ENCODE measurements at places on chromosomes 7 and 10.
A peak's percentile ranks its signal among the peaks of the same experiment; 100 is the strongest.

- no peak for DNase-seq
These were observed 50.3 kb downstream of the MAD1L1 start for GRCh38 chr7:2182461-2182860.

DNA sequence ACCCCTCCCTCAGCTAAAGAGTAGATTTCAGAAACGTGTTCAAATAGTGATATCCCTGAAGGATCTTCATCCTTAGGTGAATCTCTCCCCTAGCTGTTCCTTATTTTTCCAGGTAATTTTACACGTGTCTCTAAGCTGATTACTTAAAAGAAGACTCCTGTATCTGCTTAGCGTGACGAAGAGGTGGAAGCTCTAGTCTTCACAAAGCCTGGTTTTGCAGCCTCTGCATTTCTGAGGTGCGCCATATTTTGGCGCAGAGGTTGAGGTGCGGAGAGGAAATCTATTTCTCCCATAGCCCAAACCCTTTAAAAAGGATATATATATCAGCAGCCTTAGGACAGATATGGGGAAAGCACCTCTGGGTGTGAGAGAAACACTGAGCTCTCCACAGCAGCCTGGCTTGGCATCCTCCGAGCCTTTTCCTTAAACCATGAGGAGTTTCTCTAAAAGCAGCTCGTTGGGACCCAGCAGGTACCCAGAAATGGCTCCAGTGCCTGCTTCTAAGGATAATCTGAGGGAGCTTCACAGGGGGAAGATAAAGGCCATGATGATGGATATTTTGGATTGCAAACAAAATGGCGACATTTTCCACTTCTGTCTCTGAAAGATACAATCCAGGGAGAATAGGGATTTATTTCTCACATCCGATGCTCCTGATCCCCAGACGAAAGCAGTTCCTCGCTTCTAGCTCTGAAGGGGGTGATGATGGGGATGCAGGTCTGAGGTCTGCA is 3.0 kb upstream of the HOXA2 start:
- DNase-seq, result no peak

DNA sequence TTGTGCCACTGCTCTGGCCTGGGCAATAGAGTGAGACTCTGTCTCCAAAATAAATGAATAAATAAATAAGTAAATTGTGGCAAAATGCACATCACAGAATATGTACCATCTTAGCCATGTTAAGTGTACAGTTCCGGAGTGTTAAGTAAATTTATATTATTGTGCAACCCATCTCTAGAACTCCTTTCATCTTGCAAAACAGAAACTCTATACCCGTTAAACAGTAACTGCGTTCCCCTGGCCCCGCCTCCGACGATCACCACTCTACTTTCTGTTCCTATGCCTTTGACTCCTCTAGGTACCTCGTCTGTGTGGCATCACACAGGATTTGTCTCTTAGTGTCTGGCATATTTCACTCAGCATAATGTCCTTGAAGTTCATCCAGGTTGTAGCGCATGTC is 356.4 kb upstream of the FOXK1 start:
- DNase-seq, result no peak

DNA sequence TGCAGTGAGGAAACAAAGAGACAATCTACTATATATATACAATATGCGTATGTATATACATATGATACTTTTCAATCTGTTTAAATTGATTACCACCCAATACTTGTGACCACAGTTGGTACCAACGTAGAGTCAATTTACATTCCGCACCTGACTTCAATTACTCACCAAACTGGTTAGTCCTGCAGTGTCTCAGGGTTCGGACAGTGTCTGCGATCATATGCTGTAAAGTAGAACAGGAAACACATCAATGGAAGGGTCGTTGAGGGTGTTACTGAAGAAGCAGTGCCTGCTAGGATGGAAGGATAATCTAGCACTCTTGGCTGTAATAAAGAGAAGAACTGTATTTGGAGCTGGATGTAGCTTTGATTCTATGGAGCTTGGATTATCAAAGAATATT is 179.7 kb upstream of the CDCA7L start:
- DNase-seq, result no peak

DNA sequence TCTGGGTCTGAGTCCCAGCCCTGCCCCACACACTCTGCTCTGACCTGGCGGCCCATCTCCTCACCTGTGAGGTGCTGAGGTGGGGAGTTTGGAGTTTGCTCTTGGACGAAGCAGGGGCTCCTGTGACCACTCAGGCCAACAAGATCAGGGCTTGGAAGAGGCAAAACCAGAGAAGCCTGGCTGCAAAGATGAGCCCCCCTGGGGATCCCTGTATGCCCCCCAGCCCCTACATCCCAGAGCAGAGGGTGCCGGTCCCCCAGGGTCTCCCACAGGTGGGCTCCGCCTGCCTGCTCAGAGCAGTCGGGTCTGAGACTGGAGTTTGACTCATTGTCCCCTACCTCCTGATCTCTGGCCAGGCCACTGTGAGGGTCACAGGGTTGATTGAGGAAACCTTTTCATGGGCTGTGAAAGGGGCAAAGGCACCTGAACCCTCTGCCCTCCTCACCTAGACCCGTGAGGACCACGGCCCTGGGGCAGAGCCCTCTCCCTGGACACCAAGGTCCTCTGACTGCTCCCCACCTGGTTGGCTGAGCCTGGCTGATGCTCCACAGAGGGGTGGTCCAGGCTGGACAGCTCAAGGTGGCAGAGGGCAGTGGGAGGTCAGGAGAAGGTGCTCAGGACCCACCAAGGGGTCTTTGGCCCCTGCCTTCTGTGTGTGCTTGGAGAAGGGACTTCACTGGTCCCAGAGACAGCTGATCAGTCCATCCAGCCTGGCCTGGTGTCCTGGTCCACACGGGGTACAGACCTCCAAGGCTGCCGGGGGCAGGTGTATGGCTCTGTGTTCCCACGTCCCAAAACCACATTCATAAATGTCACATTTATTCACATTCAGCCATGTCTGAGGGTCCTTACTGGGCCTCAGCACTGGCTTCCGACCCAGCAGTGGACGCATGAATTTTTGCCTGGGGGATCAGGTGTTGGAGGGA is 9.1 kb upstream of the SCART1 start:
- DNase-seq, result no peak

GRCh38 chr7:100895956-100896731 is 456 bp upstream of the ACHE start:
- DNase-seq, result no peak

DNA sequence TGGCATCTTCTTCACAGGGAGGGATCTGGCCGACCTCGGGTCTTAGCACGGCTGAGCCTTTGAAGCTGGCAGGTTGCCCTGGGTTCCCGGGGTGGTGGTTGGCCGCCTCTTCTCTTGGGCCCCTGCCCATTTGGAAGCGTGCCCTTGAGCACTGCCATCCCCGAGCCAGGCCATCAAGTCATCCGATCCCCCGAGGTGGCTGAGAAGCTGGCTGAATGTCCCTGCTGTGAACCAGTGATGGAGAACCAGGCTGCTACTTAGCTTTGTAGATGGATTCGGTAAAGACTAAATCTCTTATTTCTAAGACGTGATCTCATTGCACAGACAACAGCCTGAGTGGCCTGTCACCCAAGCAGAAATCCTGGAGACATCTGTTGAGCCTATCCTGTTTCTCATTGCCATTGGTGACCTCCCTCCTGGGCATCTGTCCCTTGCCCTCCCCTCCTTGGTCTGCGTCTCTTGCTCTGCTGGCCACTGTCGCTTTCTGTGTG is 74.3 kb downstream of the GRK5 start:
- DNase-seq, result no peak

DNA sequence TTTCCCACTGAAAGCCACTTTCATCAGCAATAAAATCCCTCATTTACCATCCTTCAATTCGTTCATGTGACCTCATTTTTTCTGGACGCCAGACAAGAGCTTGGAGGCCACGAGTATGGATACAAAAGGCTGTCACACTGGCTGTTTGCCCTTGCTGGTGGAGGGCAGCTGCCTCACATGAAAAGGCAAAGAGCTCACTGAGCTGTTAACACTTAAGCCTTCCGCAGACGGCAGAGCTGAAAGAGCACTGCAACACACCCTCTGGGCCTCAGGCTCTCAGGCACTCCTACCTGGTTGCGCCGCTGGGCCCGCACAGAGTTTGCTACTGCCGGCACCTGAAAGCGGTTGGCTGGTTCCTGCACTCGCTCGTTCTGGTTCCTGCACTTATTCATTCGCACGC is 193.5 kb downstream of the CFTR start:
- DNase-seq, result no peak

DNA sequence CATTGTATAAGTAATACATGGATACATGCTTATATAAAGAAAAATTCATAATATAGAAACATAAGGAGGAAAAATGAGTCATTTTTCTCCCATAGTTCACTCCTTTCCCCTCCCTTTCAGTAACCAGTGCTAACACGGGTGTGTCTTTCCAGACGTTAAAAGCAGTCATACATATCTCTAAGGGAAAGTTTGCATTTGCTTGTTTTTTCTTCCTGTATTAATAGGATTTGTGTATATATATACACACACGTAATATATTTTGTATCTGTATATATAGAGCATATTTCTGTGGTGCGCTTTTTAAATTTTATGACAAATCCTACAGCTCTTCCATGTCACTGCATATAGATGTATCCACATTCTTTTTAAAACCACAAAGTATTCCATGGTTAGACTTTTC is 78.8 kb downstream of the RALA start:
- no peak for DNase-seq

DNA sequence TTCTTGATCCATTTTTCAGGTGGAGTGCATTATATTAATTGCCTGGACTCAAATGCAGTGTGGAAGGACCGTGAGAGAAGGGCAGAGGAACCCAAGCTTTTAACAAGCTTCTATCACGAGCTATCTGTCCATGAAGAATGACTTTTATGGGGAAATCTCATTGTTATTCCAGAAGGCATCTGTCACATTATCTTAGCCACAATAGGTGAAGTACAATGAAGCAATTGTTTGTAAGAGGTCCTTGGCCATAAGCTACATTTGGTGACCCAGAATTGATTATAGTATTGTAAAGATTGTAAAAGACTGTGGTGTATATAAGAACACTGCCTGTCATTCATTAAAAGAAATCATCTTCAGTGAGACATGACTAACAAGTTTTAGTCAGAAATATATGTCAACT is 58.6 kb upstream of the RELN start:
- no peak for DNase-seq

DNA sequence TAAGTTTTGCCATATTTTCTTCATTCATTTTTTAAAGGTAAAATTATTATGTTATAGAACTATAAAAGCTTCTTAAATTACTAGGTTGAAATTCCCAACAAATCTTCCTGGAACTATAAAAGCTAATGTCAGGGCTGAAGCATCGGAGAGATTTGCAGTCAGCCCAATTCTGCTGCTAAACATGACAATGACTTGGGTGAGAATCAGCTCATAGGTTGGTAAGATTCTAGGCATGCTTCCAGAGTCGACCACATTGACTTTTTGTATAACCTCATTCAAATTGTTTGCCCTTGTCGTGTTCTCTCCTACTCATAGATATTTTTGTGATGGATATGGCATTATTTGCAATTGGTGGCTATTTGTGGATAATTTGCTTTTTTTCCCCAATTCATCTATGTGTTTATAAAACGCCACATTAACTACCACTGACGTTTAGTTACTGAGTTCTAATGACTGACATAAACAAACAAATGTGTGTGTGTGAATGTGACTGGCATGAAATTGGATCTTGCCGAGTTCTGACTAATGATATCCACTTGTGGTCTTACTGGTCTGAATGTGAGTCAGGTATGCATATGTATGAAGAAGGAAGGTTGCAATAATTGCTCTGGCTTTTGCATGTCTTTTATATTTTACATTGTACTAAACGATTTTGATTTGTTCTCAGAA is 579.8 kb downstream of the PARD3 start:
- DNase-seq, result no peak

DNA sequence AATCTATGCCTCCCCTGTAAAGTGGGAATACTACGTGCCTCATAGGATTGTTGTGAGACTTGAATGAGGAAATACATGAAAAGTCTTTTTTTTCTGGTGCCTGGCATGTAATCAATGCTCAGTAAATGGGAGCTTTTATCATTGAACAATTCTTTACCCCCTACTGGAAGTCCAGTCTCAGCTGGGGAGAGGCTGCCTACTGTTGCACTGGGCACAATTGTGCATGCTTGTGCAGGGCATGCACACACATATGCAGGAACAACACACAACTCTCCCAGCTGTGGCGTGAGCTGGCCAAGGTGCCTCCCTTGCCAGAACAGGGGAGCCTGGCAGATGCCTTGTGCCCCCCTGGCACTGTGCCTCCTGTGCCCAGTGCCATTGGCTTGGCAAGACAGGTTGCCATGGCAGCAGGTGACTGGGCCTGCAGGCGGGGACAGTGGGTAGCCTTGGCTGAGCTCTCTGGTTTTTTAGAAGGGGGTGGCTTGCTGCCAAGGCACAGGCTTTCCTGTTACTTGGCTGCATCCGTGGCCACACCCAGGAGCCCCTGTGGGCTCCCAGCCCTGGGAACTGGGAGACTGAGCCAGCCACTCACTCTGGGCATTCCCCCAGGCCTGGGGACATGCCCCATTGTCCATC is 16.1 kb upstream of the PALD1 start:
- no peak for DNase-seq

DNA sequence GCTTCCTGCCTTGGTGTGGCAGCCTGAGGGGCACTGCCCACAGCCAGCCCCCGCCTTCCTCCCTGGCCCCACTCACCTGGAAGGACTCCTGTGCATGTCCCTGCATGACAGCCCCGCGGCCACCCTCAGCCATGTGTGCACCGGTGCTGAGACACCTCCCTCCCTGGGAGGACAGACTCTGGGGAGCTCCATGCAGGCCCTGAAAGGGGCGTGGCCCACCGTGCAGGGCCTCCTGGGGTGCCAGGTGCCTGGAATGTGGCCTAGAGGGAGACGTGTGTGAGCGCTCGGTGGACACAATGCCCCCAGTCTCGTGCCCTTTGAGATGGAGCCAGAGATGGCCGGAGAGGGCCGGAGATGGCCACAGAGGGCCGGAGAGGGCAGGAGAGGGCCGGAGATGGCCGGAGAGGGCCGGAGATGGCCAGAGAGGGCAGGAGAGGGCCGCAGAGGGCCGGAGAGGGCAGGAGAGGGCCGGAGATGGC is 59.1 kb upstream of the PPP2R2D start:
- no peak for DNase-seq

DNA sequence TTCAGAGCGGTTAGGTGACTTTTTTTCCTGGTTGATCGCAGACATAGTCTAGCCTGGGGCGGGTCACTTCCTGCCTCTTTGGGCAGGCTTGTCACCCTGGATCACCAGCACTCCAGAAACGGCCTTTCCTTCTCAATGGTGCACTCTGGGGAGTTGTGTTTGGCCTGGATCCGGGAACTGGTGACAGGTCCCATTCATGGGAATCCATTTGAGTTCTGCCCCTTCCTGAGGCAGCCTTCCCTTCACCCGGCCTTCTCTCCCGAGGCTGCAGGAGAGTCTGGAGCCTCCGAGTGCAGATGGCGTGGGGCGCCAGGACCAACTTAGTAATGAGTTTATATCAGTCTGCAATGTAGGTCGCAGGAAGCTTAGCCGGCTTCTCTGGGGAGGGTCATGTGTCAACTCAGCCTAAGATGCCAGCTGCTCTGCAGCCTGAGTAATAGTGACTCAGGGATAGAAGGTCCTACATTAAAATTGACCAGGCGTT is 54.2 kb downstream of the TACR2 start:
- DNase-seq, result peak; percentile 65

DNA sequence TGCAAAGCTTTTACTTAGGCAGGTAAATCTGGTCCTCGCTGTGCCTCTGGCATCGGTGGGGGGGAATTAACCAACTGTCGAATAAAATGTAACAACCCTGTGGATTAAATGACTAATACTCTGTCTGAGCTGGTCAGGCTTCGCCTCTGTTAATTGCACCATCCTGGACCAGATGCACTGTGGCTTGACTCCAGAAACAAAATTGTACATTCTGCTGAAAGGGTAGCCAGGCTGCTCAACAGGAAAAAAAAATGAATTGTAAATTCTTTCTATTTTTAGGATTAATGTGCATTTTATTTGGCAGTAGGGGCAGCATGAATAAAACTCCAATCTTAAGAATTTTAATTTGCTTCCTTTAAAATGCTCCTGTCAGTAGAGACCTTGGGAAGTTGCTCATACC is 389.4 kb downstream of the SORCS1 start:
- DNase-seq, result no peak

Measured in SK-N-DZ (cell line).